NCI-H524 treated with DMSO at 0.1 percent for 48 hours (cell line): ENCODE measurements at places on chromosomes 1 and 21.

DNA sequence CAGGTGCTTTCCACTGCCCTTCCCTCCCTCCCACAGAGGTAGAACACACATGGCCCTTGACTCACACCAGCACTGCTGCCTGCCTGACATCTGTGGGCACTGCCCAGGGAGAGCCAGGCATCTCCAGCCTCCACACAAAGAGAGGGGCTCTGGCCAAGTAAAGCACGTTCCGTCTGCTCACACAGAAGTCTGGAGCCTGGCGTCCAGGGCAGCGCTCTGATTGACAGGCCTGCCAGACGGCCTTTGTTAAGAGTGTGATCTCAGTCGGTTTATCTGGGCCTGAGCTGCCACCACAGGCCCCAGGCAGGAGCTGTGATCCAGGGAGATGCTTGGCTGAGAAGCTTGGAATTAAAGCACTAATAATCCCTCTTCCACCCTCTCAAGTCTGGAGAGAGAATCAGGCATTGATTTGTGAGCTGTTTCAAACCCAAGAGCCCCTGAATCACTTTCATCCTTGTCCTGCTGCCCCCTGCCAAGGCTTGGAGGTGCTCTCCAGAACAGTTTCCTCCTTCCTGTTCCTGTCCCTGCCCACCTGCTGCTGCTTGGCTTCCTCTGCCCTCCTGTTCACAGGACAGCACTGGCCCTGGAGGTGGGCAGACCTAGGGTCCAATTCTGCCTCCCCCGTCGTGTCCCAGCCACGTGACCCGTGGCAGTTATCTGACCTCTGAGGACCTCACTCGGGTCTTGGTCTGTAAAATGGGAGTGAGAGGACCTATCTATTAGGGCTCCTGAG is 3.7 kb downstream of the DMRTB1 start:
- peak; percentile 14 for DNase-seq

DNA sequence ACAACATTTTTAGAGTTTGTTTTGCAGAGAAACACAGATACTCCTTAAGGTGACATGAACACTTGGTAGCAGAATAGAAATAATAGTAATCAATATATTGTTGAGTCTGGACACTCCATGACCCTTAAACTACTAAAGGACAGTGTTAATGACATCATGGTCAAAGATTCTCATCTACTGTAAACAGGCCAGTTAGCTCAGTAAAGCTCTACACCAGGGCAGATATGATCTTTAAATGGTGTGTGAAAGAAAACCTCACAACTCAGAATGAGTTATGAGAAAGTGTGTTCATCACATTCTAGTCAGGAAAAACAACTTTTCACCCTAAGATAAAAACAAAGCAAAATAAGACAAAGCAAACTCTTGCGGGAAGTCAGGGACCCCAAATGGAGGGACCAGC is 58.1 kb upstream of the ADAMTS5 start:
- no peak for DNase-seq

- DNase-seq, result no peak
Observed at GRCh38 chr1:160576390-160576789, 2.9 kb downstream of the CD84 start.

DNA sequence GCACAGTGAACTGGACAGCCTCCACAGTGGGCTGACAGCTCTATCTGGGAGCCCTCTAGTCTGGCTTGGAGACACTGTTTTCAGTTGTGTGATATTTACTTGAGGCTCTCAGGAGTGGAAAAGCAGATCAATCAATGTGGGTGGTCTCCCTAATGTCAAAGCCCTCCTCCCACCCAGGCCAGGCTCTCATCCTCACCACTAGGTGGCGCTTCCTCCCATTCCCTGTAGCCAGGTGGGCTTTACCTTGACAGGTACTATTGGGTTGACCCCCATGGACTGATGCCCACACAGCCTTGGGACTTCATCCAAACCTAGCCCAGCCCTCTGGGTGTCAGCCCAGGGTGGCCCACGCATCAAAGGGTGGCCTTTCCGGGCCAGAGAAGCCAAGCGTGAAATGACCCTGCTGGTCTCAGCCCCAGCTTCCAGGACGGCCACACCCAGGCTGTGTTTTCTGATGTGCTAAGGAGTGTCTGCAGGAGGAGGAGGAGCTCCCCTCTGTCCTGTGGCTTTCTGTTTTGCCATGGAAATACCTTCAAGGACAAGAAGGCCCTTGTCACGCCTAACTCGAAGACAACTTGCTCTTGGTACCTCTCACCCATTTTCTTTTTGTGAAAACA is 54.0 kb downstream of the CLIC6 start:
- DNase-seq, result no peak

- DNase-seq, result no peak
Observed at GRCh38 chr1:27755286-27755685, 17.7 kb upstream of the STX12 start.

DNA sequence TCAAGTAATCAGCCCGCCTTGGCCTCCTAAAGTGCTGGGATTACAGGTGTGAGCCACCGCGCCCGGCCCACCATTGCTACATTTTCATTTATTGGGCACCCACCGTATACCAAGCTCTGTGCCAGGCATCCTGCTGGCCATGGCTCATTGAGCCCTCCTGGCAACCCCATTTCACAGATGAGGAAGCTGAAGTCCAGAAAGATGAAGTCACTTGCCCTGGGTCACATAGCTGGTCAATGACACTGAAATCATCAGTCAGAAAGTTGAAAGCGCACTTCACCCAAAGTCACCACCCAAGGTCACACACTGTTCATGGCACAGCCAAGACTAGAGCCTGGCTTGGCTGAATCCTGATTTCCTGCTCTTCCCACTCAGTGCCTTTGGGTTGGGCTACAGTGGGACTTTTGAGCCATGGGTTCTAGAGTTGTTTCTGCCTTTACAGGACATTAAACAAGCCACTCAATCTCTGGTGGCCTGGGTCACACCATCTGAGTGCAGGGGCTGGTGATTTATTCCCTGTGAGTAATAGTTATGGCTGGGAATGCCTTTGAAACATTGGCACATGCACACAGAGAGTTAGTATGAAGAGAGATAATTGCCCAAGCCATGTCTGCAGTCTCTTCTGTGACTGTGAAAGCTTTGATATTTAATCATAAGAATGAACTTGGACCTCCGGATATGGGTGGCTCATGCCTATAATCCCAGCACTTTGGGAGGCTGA is 16.0 kb upstream of the ARHGEF10L start:
- no peak for DNase-seq

DNA sequence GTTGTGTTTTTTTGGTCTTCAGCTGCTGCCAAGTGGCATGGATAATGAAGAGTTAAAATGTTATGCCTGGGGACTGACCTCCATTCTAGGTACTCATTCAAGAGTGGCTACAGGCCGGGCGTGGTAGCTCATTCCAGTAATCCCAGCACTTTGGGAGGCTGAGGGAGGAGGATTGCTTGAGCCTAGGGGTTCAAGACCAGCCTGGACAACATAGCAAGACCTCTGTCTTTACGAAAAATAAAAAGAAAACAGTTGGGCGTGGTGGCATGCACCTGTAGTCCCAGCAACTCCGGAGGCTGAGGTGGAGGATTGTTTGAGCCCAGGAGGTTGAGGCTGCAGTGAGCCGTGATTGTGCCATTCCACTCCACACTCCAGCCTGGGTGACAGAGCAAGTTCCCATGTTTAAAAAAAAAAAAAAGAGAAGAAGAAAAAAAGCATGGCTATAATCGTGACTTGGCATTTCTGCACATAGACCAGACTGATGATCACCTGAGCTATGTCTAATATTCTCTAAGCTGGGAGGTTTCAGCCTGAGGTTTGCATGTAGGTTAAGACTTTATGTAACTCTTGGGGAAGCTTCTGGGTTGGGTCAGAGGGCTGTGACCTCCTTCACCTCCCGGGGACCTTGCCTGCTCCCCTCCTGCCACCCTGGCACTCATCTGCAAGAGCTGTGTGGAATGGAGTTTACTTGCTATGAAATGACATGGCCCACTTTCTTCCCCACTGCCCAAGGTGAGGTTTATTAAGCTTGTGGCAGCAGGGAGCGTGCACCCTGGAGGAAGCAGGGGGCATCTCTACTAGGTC is 51.3 kb downstream of the DHRS3 start:
- DNase-seq, result no peak

DNA sequence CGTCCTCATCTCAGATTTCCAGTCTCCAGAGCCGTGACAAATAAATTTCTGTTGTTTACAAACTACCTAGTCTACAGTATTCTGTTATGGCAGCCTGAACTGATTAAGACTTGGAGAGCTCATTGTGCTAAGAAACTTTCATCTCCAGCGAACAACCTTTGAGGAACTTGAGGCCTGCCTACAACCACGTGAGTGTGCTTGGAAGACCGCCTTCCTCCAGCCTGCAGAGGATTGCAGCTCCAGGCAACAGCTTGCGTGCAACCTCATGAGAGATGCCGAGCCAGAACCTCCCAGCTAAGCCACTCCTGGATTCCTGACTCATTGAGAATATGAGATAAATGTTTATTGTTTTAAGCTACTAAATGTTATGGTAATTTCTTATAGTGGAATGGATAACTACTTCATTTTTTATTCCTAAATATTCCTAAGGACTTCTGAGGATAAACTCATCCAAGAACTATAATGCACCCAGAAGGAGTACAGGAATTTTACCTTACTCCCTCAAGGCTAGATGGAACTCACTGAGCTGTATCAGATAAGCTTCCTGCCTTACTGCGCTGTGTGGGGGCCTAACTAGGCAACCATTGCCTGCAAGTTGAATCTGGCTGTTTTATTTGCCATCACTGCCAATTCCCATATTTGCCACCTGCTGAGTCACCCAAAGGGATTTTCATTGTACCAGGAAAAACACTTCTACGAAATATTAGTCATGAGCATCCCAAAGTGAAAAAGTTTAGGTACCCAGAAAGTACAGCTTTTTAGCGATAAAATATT is 17.6 kb downstream of the FAM177B start:
- DNase-seq, result no peak

- no peak for DNase-seq
Observed at GRCh38 chr1:97158691-97159096, 437.1 kb downstream of the PTBP2 start.

DNA sequence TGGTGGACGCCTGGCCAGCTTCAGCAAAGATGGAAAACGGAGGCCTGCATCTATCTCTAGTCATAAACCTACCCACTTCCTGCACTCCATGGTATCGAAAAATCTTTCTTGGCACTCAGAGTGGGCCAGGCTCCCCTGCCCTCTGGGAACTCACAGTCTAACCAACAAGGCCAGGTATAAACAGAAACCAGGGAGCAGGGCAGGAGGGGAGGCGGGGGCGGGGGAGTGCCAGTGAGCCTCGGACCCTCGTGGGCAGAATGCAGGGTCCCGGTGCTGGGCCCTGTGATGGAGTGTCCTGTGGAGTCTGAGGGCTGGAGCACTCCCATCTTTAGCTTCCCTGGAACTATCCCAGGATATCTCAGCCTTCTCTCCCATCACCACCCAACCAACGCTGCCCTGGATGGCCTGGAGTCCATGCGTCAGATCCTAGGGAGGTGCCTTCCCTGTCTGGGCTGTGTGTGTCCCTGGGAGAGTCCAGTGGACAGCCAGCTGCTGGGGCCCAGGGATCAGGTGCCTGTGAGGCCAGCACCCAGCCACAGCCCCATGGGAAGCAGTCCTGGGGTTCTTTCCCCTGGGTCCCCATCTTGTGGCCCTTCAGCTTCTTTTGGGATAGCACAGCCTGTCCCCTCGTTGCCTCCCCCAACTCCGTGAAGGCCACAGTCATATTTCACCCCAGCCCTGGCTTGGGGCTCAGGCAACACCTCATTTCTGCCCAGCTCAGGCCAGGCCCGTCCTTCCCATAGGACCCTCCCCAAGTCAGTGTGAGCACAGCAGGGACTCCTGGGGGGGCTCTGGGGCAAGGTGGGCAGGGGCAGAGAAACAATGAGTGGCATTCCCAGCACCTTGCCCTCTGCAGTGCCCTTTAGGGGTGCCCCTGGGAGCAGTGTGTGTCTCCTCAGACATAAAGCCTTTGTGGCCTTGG is 1.1 kb upstream of the EPS8L3 start:
- no peak for DNase-seq

DNA sequence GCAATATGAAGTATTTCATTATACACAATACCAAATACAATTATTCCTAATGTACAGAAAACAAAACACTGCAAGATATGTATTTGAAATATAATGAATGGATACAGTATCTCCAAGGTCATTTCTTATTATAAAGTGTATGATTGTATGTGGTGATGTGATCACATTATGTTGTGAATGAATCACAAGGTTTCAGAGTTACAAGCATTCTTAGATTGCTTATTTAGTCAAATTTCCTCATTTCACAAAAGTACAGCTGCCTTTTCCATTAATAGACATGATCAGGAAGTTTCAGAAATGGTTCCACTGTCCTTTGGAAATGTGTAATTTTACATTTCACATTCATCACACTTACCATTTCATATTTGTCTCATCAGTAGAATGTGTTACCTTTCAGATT is 28.3 kb upstream of the NEK7 start:
- no peak for DNase-seq

GRCh38 chr1:215835951-215836350 is 268.8 kb downstream of the KCTD3 start:
- no peak for DNase-seq

DNA sequence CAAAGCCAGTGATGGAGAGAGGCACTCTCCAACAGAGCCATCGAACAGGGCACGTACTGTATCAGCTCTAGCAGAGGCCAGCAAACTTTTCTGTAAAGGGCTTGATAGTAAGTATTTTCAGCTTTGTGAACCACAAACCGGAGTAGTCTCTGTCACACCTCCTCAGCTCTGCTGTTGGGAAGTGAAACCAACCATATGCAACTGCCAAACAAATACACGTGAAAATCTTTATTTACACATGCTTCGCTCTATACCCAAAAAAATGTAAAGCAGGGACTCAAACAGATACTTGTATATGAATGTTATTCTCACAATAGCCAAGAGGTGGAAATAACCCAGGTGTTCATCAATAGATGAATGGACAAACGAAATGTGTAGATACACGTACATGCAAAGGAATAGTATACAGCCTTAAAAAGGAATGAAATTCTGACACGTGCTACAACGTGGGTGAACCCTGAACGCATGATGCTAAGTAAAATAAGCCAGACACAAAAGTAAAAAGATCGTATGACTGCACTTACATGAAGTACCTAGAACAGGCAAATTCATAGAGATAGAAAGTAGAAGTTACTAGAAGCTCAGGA is 39.0 kb downstream of the SETD4 start:
- DNase-seq, result no peak

GRCh38 chr1:86787621-86788020 is 83.2 kb downstream of the SH3GLB1 start:
- DNase-seq, result no peak

DNA sequence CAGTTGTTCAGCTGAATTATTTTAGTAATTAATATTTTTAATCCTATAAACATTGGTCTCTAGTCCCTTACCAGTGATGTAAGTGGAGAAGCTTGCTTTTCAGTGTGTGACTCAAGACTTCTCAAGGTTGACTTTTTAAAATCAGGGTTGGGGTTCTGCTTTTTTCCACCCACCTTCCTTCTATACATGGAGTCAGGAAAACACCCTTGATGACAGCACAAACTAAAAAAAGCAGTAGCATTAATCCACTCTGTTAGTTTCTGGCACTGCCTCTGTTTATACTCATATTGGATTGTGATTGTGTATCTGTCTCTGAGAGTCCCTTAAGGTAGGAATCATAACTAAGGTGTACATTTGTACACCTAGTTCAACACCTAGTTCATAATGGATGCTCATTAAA is 8.3 kb upstream of the PLEKHO1 start:
- DNase-seq, result no peak
